ENCODE measurements at places on chromosomes 12 and 14.

DNA sequence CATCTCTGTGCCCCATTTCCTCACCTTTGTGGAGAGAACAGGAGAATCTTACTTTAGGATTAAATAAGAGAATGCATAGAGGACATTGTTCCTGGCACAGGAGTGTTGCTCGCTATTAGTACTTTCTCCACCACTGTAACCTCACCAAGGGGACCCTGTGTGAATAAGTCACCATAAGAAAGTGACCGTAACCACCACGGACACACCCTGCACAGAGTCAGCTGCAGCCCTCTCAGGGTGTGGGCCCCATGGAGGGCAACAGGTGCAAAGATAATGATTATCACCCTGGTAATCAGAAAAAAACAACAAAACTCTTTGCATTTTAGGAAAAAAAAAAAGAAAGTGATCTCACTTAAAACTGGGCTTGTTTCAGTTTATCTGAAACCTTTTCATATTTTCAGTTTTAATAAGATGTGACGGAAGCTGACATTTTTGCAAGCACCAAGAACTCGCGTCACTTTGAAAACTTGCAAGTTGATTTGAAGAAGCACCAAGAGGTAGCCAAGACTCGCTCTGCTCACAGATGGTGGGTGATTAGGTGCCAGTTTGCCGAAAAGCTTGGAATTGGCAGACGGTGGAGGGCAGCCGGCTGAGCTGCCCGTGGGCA, 87.0 kb upstream of the VRK1 start:
- H3K4me1 ChIP-seq: no peaks in the 10 kb centered on the region
- no peak overlapping the region for H3K4me3 ChIP-seq
- DNase-seq: no peak
- no peaks in the 10 kb centered on the region for H3K27me3 ChIP-seq
- H3K36me3 ChIP-seq: no peaks in the 10 kb centered on the region

GRCh38 chr14:52266179-52266578, 1.3 kb upstream of the PTGDR start:
- no peak for DNase-seq
- no peak overlapping the region for H3K27ac ChIP-seq
- H3K4me3 ChIP-seq: no peak overlapping the region
- no peaks in the 10 kb centered on the region for H3K36me3 ChIP-seq
- peaks cover 43% of the 10 kb centered on the region for H3K4me1 ChIP-seq
- peaks cover 22% of the 10 kb centered on the region for H3K27me3 ChIP-seq

DNA sequence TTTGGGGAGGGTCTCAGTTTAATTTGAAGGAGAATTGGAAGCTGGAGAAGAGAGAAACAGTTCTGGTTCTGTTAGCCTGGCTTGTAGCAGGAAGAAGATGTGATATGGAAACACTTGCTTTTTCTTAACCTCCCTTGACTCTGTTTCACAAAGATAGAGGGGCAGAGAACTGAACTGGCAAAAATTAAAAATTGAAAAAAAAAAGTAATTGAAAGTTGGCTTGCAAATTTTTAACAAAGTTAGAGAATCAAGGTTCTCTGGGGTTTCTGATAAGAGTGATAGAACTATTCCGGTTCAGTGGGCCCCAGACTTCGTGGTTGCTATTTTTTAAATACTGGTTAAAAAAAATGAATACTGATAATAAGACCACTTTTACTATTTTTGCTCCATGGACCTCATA, 2.8 kb downstream of the CRADD start:
- H3K27ac ChIP-seq: no peak overlapping the region
- no peak overlapping the region for H3K4me3 ChIP-seq
- peaks cover 21% of the 10 kb centered on the region for H3K4me1 ChIP-seq
- no peak for DNase-seq

DNA sequence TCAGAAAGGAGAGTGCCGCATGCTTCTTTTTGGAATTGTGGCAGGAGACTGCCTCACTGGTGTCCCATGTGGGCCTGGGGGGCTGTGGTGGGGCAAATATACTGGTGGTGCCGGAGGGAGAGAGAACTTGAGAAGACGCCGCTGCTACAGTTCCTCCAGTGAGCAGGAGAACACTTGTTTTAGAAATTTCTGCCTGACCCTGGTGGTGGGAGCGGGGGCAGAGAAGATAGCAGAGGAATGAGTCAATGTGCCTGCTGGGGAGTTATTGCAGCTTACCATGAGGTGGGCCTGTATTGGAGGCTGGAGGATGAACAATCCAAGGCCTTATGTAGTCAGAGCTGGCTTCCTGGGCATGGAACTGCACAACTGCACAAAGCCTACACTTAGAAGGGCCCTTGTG, 211.8 kb downstream of the SNAPC1 start:
- H3K27me3 ChIP-seq: no peaks in the 10 kb centered on the region
- DNase-seq: no peak
- no peaks in the 10 kb centered on the region for H3K36me3 ChIP-seq
- no peak overlapping the region for H3K4me3 ChIP-seq
- H3K4me1 ChIP-seq: no peaks in the 10 kb centered on the region
- H3K27ac ChIP-seq: no peak overlapping the region

DNA sequence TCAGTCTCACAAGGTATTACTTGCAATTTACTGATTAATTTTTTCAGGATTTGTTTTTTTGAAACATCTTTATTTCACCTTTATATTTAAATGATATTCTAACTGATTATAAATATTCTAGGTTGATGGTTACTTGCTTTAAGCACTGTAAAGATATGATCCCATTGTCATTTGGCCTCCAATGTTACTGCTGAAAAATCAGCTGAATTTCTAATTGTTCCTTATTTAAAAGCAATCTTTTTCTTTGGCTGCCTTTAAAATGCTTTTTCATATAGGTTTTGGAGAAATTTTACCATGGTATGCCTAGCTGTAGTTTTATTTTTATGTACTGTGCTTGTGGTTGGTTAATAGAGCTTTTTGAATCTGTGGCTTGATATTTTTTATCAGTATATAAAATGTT, 275.6 kb upstream of the PPFIA2 start:
- no peaks in the 10 kb centered on the region for H3K27me3 ChIP-seq
- no peaks in the 10 kb centered on the region for H3K4me1 ChIP-seq
- no peak overlapping the region for H3K4me3 ChIP-seq
- no peak overlapping the region for H3K27ac ChIP-seq
- no peak for DNase-seq
- H3K36me3 ChIP-seq: no peaks in the 10 kb centered on the region

DNA sequence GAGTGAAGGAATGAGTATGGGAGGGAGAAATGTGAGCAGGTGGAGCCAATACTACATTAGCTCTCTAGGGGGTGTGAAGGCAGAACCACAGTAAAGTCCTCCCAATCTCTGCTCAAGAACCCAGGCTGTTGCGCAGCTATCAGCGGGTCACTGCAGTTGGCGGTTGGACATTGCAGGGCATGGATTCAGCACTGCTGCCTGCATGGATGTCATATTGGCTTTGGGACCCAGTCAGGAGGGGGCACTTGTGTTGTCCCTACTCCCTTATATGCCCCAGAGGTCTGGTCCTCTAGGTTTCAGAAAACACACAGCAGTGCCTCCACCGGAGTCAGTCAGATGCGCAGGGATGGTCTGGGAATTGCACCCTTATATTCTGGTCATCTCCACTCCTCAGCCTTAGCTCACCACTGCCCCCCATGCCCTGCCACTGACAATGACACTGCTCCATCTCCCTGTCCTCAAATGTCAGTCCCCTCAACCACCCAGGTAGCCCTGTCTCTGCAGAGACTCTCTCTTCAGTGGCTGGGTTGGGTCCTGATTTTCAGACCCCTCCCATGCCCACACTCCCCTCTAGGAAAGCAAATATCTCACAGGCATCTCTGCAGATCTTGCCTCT, 9.6 kb downstream of the ZDHHC22 start:
- no peak overlapping the region for H3K4me3 ChIP-seq
- H3K27me3 ChIP-seq: peaks cover 75% of the 10 kb centered on the region
- peaks cover 5% of the 10 kb centered on the region for H3K4me1 ChIP-seq
- H3K27ac ChIP-seq: no peak overlapping the region

DNA sequence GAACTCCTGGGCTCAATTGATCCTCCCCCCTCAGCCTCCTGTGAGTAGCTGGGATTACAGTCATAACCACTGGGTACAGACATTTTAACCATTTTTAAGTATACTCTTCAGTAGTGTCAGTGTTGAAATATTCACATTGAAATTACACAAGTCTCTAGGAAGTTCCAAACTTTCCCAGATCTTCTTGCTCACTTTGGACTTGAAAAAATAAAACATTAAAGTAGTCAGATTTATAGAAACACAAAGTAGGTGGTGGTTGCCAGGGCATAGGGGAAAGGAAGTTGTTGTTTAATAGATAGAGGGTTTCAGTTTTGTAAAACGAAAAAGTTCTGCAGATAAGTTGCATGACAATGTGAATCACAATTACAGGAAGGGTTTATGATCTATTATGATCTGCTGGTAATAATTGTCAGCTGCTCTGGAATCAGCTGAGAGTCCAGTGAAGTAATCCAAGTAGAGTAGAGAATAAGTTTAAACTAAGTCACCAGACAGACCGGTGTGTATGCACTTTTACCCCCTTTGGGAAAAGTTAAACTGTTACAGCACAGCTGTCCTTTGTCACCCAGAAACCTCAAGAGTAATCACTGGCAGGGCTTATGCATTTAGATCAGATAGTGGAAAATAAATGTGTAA, 27.4 kb downstream of the PCNX1 start:
- no peak for DNase-seq
- H3K27me3 ChIP-seq: no peaks in the 10 kb centered on the region
- peaks cover 11% of the 10 kb centered on the region for H3K4me1 ChIP-seq
- H3K27ac ChIP-seq: no peak overlapping the region
- no peaks in the 10 kb centered on the region for H3K36me3 ChIP-seq

GRCh38 chr14:51284241-51284640, 44.2 kb downstream of the TMX1 start:
- H3K27me3 ChIP-seq: no peaks in the 10 kb centered on the region
- no peaks in the 10 kb centered on the region for H3K4me1 ChIP-seq
- DNase-seq: no peak
- H3K4me3 ChIP-seq: no peak overlapping the region
- H3K36me3 ChIP-seq: no peaks in the 10 kb centered on the region

- H3K27me3 ChIP-seq: no peaks in the 10 kb centered on the region
- H3K27ac ChIP-seq: no peak overlapping the region
- H3K4me3 ChIP-seq: no peak overlapping the region
- H3K4me1 ChIP-seq: no peaks in the 10 kb centered on the region
- DNase-seq: no peak
Measured at GRCh38 chr12:52369211-52369610, 1.9 kb upstream of the KRT85 start.

DNA sequence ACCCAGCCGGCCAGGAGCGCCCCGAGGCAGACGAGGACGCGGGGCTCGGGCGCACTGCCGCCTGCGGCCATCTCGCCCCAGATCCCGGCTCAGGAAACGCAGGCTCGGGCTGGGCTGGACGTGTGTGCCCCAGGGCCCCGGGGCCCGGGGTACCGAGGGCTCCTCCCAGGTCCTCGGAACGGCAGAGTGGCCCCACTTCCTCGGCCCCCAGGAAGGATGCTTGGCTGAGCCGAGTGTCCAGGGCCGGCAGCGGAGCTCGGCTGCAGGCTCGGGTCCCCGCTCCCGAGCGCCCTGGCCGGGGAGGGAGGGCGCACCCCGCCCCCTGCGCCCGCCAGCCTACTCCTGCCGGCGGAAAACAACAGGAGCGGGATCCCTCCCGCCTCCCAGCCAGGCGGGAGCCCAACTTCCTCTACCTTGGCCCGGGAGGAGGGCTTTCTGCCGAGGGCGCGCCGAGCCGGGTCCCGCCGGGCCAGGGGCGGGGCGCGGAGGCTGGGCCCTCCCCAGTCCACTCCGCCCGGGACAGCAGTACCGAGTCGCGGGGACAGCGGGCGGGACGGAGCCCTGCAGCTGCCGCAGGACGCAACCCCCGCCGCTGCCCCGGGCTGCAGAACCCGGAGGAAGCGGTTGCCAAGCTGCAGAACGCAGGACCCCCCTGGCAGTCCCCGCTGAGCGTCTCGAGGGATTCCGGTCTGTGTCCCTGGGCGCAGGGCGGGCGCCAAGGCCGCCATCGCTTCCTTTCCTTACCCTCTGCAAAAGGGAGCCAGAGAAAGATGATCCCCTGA, at the start of gene VSIG10:
Gene VSIG10 (minus strand): TSS at position 411 of the 782 bp plus-strand sequence. CDS start 340 bp downstream, at position 71.
- no peaks in the 10 kb centered on the region for H3K36me3 ChIP-seq
- no peaks in the 10 kb centered on the region for H3K27me3 ChIP-seq
- peaks cover 6% of the 10 kb centered on the region for H3K4me1 ChIP-seq
- no peak within 1 kb of the TSS for H3K27ac ChIP-seq
- DNase-seq: peak; percentile 40

DNA sequence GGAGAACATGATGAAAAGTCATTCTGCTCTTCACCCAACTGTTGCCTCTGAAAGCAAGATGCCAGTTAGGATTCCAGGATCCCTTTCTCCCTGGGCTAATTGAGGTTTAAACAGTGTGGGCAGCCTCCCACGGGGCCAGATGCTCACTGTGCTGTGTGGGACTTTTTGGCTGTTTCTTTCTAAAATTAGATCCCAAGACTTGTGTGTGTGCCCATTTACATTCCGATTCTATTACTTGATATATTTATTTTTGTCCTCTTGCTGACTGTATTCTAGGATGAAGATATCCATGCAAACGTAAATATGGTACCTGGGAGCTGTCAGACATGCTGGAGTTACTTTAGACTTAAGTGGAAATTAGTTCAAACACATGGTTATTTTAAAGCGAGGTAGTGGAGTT, 6.2 kb downstream of the IFT43 start:
- H3K27me3 ChIP-seq: no peaks in the 10 kb centered on the region
- H3K4me3 ChIP-seq: no peak overlapping the region
- no peaks in the 10 kb centered on the region for H3K4me1 ChIP-seq

DNA sequence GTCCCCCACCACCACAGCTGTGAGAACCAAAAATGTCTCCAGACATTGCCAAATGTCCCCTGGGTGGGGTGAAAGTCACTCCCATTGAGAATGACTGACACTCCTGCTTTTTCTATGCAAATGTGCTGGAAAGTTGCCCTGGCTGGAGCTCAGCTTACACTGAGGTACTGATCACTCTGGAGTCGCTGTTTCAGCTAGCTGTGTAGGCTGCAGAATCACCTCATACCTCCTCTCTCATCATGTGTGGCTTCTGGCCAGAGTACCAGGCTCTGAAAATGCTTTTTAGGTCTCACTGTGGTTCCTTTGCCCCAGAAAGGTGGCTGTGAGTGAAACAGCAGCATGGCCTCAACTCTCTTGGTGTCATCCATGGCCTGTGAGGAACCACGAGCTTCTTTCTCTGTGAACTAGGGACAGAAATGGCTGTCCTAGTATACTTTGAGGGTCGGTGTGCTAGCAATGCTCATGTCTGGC, 414.4 kb downstream of the DPF3 start:
- peaks cover 34% of the 10 kb centered on the region for H3K4me1 ChIP-seq
- no peaks in the 10 kb centered on the region for H3K27me3 ChIP-seq
- no peak for DNase-seq
- no peak overlapping the region for H3K27ac ChIP-seq
- no peak overlapping the region for H3K4me3 ChIP-seq
